ENCODE measurements at places on chromosomes 2 and 18.

- no peak for DNase-seq
Measured at GRCh38 chr18:51890762-51891161, 449.2 kb upstream of the DCC start.

- no peak for DNase-seq
Measured at GRCh38 chr2:45102141-45102540, 92.9 kb upstream of the SIX2 start.

GRCh38 chr2:122307763-122308162 lies 552.3 kb downstream of the TSN start:
- DNase-seq = no peak

GRCh38 chr2:53064154-53064553 lies 703.5 kb upstream of the CHAC2 start:
- no peak for DNase-seq

DNA sequence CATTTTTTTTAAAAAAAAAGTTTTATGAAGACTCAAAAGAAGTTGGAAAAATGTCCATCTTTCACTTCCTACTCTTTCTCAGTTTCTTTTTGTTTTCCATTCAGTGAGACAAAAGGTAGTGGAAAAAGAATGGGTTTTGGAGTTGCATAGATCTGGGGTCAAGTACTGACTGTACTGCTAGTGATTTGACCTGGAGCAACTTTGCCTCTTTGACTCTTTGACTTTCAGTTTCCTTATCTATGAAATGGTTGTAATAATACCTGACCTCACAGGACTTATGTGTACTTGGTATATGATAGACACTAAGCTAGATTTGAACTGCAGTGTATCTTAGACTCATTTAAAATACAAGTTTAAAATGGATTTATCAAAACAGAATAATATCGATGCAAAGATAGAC lies 3.5 kb upstream of the KCNE4 start:
- no peak for DNase-seq

GRCh38 chr2:240234503-240234951 lies 94.1 kb upstream of the OTOS start:
- DNase-seq = no peak

DNA sequence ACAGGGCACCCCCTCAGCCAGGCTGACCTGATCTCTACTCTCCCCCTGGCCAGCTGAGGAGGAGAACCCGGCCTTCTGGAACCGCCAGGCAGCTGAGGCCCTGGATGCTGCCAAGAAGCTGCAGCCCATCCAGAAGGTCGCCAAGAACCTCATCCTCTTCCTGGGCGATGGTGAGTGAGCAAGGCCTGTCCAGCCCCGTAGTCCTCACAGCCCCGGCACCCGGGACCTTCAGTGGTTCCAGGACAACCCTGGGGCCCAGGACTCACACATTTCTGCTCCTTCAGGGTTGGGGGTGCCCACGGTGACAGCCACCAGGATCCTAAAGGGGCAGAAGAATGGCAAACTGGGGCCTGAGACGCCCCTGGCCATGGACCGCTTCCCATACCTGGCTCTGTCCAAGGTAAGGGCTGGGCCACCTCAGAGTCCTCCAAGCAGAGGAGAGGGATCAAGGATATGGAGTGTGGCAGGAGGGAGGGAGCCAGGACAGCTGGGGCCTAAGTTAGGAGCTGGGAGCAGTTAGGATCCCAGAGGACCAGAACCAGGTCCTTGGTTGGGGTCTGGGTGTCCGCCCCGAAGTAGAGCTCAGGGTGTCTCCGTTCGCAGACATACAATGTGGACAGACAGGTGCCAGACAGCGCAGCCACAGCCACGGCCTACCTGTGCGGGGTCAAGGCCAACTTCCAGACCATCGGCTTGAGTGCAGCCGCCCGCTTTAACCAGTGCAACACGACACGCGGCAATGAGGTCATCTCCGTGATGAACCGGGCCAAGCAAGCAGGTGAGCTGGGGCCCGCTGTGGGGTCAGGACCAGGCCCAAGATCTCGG lies 555 bp downstream of the ALPI start:
- no peak for DNase-seq

- no peak for DNase-seq
Measured at GRCh38 chr18:26459340-26459739, 89.0 kb downstream of the KCTD1 start.

GRCh38 chr18:13624563-13625237 lies 101.7 kb downstream of the FAM210A start:
- DNase-seq = no peak

DNA sequence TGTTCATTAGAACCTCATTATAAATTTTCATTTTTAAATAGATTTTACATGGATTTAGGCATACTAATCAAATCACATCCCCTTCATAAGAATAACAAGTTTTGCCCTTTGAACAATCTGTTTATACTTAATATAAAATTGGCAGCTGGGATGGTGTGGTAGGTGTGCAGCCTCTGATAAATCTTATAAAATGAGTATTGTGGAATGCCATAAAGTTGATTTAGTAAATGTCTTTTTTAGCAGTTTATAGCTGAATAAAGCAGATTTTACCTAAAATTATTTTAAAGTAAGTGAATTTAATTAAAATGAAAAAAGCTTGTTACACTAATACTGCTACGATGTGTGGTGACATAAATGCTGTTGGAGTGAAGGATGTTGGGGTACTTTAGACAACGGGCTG lies 35.5 kb downstream of the VAPA start:
- no peak for DNase-seq

DNA sequence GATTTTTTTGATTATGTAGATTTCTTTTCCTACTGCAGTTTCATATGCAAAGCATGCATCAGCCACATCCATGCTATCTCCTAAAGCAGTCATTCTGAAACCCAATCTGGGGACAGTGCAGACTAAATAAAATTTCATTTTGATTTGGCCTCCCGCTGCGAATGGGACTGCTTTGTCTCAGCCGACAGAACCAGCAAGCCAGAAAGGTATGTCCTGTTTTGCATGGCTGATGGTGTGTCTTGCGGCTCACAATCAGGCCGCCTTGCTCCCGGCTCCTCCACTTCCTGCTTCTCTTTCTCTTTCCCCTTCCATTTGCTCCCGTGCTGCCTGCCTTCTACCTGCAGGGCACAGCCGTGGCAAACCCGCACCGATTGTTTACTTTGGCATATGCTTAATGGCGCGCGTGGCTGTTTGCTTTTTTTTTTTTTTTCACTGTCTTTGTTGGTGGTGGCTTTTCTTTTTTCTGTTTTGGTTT lies 419.6 kb upstream of the POU3F3 start:
- no peak for DNase-seq

DNA sequence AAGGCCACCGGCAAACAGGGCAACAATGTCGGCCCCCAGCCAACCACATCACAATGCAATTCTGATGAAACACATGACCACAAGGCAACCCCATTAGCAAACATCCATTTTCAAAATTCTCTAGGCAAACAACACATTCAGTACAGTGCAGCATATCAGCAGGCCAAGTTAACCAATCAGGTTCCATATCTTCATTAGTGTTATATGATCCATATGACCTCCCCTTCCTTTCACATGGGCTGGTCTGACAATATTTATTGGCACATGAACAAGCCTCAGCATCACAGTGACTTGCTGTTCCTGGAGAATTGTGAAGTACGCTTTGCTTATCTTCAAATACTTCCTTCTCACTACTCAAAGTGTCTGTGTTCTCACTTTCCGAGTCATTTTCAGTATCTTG lies 19.8 kb downstream of the RNF103 start:
- DNase-seq = no peak

DNA sequence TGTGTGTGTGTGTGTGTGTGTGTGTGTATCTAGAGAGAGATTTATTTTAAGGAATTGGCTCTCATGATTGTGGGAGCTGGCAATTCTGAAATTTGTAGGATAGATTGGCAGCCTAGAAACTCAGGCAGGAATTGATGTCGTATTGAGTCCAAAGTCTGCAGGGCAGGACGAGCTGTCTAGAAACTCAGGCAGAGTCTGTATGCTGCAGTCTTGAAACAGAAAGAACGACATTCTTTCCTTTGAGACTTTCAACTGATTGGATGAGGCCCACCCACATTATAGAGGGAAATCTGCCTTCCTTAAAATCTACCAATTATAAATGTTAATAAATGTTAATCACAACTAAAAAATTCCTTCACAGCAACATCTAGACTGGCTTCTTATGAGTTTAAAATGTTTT lies 436.6 kb upstream of the FANCL start:
- DNase-seq = no peak

GRCh38 chr2:119659601-119660342 lies 19.2 kb upstream of the TMEM177 start:
- peak; percentile 20 for DNase-seq

DNA sequence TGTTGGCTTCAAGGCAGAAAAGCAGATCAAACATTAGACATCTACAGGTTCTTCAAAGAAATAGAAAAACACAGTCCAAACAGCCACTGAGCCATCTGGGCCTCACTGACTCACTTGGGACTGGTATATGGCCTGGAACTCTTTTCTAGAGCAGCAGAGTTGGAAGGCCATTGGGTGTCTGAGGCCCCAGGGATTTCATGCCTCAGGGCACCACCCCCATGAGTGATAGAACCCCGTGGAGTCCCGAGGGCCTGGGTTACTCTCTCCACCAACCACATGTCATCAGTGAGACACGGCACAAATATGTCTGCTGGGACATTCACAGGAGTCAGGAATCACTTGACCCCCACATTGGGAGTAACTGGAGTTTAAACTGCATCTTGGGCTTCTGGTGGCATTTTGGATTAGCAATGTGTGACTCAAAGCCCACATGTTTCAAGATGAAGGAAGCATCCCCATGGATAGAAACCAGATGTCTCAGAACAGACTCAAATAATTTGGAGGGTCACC lies 44.0 kb downstream of the CAPN13 start:
- no peak for DNase-seq

GRCh38 chr18:50475538-50476193 lies 84.2 kb upstream of the MAPK4 start:
- no peak for DNase-seq

- no peak for DNase-seq
Measured at GRCh38 chr2:192044496-192044895, 150.2 kb downstream of the TMEFF2 start.

GRCh38 chr2:152055366-152056108 lies 43.3 kb downstream of the CACNB4 start:
- no peak for DNase-seq

All from stimulated activated CD4-positive, alpha-beta T cell treated with anti-CD3 and anti-CD28 coated beads, Interleukin-1b, Interleukin-23, amount 100 ng/mL, for 1 hour (primary cell).